Breast epithelium (tissue), 4 donors: ENCODE measurements at places on chromosomes 6 and 20. TPM values are rescaled to one million over a fixed set of nuclear protein-coding genes. Genes with fewer than 3 reads are reported as not detected.

GRCh38 chr6:14440940-14441781 lies 323.6 kb downstream of the CD83 start:
- no peak for DNase-seq

The CASS4 gene
- total RNA-seq = 2.2 TPM

DNA sequence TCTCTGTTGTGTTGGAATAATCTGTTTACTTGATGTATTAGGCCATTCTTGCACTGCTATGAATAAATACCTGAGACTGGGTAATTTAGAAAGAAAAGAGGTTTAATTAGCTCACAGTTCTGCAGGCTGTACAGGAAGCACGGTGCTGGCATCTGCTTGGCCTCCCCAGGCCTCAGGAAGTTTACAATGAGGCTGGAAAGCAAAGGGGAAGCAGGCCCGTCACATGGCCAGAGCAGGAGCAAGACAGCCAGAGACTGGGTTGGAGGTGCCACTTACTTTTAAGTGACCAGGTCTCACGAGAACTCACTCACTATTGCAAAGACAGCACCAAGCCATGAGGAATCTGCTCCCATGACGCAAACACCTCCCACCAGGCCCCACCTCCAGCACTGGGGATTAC lies 50.6 kb upstream of the FUCA2 start:
- no peak for DNase-seq

DNA sequence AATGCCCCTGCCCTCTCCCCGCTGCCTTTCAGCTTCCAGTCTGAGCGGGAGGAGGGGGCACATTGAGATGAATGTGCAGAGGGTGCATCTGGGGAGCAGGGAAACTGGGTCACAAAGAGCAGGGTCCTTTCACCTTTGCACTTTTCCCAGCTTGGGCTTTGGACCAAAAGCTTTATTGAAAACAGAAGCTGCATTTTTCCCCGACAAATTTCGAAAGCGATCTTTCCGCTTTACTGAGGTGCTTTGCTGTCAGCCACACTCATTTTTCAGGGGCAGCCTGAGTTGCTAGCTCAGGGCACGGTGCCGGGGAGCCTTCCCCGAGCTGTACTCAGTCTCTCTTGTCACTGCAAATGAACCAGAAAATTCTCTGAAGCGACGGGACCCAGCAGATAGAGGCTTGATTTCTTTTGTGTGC lies 283.7 kb upstream of the SOX4 start:
- DNase-seq = no peak

GRCh38 chr6:168286116-168286515 lies 33.5 kb downstream of the DACT2 start:
- DNase-seq = no peak

The CALHM6 gene
- 2.3 TPM for total RNA-seq

DNA sequence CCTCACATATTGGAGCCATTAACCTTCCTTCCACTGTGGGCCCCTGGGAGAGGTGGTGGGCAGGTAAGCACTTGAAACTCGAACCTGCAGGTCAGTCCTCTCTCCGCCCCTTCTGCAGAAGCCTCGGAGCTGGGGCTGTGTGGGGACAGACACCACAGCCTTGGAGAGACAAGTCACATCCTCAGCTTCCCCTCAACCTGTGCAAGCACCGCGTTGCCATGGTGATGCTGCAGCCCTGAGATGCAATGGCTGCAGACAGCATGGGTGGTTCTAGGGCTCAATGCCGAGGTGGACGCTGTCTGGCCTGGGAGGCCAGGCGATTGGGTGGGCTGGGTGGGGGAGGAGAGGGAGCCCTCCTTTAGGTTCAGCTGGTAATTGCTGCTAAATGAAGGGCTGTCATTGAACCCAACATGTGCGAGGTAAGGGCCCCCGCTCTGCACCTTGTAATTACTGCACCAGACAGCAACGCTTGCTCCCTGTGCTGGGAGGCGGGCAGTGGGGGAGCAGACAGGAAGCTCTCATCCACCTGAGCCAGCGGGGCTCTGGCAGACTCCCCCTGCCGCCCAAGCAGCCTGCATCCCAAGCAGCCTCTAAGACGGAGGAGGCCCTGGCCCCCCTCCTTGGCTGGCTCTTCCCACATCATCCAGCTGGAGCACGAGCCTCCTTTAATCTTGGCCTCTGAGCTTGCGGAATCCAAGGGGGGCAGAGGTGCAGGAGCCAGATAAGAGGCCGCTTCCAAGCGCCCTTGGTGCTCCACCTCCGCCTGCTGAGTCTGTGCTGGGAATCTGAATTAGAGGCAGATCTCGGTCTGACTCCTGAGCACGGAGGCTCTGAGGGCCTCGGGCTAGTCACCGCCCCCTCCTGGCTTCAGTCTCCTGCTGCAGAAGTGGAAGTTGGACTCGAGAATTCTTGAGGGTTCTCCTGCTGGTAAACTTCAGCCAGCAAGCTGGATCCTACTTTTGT lies 39.8 kb upstream of the CDH22 start:
- no peak for DNase-seq

- DNase-seq = no peak
Observed at GRCh38 chr6:125307964-125308615, 6.3 kb upstream of the HDDC2 start.

GRCh38 chr20:59939879-59940128 lies 301 bp downstream of the PPP1R3D start:
- no peak for DNase-seq

GRCh38 chr20:11338496-11339306 lies 579.0 kb upstream of the BTBD3 start:
- DNase-seq = no peak

DNA sequence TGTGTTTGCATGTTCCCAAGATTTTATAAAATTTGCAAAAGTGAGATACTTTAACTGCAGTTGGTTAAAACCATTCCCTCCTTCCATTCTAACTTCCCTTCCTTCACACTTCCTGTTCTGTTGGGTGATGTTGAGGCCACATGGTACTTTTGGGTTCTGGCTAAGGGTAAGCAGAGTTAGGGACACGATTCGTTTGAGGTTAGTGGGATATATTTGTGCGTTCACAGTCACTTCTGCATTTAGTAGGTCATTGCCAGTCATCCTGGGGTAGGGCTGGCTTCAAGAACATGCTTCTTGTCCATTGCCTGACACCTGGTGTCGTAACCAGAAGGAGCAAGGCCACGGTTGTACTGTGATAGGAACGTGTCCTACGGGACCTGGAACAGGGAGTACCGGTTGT lies 340.1 kb downstream of the ZFAND3 start:
- no peak for DNase-seq

DNA sequence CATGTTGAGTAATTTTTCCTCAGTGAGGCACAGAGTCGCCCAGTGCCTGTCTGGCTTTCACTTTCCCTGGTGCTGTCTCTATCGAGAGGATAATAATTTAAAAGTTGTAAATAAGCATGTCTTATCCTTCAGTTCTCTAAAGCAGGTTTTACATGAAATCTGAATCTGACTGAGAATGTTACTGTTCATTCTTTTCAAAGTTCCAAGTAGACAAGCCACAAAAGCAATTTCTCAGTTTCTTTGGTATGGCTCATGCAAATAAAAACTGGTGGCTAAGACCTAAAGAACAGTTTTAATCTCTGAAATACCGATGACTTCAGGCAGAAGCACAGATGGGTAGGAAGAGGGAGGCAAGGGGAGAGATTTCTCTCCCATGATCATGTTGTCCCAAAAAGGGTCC lies 87.6 kb upstream of the GCM1 start:
- no peak for DNase-seq
